CD4-positive, alpha-beta T cell treated with Interleukin-17A for 4 hours (primary cell): ENCODE measurements at places on chromosomes 1 and 21.

- peak; percentile 5 for DNase-seq
Measured at GRCh38 chr1:244651956-244652622, 837 bp upstream of the DESI2 start.

DNA sequence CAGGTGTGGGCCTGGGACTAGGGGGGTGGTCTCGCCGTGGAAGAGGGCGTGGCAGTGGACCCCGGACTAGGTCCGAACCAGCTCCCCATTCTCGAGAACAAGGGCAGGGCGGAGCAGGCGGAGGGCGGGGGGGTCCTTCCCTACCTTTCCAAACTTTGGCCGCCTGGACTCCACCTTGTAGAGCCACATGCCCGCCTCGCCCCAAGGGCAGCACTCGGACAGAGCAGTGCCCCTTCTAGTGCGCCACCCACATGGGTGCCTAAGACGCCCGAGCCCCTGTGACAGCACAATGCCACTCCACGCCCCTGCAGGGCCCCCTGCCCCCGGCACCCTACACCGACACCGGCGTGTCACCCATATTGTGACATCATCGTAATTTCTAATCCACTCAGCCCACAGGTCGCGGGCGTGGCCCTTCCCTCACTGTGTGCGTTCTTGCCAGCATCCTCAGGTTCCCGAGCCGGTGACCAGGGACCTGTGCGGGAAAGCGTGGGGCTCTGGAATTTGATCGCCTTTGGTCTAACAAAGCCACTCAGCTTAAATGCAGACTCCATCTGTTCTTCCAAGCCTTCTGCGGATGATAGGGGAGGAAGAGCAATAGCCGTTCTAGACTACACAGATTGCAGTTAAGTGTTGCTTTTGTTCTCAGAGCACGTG lies 553 bp upstream of the STMN1 start:
- DNase-seq = peak; percentile 52

- no peak for DNase-seq
Measured at GRCh38 chr1:1900883-1901640, 10.2 kb upstream of the GNB1 start.

- DNase-seq = no peak
Measured at GRCh38 chr1:161007369-161007768, 13.6 kb downstream of the F11R start.

GRCh38 chr1:30375156-30375555 lies 348.2 kb downstream of the MATN1 start:
- DNase-seq = no peak

GRCh38 chr1:11214698-11215380 lies 25.7 kb downstream of the ANGPTL7 start:
- DNase-seq = no peak

DNA sequence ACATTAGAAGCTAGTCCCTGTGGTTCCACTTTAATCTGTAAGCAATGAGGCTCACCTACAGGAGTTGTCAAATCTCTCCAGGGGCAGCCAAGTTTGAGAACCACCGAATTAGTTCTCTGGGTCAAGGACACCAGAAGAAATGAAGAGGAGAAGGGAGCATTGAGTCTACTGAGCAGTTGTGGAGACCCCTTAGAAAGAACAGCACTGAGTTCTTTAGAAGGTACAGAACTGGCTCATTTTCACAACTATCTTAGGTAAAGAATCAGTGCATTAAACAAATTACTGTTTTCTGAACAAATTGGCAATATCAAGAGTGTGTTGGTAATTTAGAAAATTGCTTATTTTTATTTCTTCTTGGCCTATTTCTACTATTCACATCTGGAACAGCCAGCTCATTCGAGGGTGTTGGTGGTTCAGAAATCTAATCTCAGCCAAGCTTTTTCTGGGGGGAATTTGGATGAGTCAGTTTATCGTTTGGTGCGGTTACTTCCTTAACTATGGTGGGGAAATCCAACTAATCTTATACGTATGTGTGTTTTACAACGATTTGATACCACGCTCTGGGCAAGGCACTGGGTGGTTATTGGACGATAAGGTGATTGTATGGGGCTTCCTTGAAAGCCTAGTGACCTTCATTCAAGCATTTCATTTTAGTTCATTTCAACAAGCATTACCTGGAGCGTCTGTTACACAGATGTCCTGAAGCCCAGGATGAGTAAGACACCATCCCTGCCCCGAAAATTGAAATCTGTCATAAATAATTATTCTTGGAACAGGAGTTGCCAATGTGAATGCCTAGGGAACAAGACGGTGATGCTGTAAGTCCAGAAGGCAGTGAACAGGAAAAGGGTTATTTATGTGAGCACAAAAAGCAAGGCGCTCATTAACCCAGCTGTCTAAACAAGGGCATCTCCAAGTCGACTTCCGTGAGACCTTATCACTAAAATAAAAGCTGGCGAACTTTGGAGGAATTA lies 52.0 kb upstream of the TMPRSS2 start:
- DNase-seq = no peak

- peak; percentile 41 for DNase-seq
Measured at GRCh38 chr1:58739856-58740466, 40.1 kb upstream of the MYSM1 start.

DNA sequence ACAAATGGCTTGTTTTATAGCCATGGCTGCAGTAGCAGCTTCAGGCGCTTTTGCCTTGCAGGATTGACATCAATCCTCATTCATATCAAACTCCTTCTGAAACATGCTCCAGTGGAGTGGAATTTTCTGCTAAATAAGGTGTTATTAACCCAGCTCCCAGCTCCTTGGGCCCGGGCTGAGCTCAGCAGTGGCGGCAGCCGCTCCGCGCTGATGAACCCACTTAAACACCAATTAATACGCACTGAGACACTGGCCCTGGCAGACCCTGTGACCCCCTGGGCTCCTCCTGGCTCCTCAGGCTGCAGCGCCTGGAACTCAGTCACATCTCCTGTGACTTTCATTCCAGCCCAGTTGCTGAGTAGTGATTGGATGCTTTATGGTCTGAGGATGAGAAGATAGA lies 137.4 kb upstream of the GRIK3 start:
- DNase-seq = no peak

DNA sequence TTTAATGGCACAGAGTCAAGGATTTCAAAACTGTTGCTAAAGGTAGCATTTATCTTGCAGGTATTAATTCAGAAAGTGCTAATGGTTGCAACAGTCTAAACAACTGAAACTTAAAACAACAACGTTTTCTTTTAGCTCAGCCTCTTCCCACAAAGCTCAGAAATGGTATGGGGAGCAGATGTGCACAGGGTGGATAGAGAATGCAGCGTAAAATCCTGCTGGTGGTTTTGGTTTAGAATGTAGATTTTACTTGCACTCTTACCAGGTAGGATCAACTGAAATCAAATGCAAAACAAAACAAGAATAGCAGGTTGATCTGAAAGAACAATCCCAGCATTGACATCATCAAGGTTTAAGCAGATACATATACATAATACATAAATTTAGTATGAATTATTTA lies 3.8 kb upstream of the LRRC8C start:
- DNase-seq = no peak

DNA sequence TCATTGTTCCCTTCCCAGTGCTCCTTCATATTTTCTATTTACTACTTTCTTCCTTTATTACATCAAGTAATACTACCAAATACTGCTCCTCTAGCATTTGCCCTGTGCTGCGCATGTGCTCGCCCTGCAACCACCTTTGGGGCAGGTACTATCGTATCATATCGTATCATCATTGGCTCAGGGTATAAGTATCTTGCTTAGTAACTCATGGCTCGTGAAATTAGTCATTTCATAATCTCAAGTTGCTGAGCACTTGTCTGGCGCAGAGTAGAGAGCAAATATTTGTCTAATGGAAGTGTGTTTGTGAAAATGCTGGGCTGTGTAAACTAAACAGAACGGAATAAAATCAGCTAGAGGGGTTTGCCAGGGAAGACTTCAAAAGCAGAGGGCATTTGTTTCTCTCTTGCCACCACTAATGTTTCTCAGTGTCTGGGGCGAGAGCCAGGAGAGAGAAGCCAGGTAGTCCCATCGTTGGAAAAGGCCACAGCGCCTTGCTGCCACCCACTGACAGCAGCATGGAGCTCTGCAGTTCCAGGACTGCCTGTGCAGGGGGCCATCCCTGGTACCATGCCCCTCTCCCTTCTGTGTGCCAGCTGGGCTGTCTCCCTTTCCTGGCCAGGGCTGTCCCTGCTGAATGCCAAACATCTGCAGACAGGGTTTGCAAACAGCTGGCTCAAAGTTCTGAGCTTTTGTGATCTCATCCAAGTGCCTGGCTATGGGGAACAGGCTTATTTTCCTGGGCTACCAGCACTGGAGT lies 20.0 kb upstream of the CPT2 start:
- DNase-seq = no peak

DNA sequence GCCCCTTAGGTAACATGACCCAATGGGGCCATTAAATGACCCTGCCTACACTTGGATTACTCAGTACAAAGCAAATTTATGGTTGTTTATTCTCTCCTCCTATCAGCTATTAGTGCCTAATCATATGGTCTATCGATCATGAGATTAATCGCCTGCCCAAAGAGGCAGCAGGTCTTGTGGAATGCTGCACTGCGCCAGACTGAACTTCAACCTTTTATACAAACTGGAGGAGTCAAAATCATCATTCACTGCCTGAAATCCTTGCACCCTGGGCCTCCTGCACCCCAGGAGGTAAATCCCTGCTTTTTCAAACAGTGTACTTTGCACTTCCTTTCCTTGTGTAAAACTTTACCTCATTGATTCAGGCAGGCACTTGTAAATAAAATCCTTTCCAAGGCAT lies 69.7 kb downstream of the NFIA start:
- DNase-seq = no peak

DNA sequence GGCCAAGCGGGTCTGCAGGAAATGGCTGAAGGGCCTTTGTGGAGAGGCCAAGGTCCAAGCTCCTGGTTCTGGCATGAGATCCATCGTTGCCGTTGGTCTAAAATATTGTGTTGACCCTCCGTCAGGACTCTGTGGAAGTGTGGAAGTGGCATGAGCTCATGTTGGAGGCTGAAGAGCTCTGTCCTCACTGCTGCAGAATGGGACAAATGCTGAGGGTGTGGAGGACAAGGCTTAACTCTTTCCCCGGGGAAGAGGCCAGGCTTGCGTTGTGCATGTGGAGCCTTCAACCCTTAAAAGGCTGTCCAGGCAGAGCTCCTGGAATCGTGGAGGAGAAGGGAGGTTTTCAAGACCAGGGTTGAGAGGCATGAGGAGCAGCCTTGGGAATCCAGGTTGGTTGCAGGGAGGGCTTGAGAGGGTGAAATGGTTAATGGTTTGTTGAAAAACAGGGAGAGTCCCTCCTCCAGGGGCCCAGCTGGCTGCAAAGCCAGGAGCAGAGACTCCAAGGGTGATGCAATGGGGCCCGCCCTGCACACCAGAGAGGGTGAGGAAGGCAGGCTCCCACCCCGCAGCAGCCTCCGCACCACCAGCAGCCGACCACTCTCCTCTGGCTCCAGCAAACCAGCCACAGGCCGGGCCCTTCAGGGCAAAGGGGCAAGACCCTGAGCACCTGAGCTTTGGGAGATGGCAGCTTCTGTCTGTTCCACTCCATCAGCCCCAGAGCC lies 6.7 kb upstream of the AHCYL1 start:
- DNase-seq = no peak

DNA sequence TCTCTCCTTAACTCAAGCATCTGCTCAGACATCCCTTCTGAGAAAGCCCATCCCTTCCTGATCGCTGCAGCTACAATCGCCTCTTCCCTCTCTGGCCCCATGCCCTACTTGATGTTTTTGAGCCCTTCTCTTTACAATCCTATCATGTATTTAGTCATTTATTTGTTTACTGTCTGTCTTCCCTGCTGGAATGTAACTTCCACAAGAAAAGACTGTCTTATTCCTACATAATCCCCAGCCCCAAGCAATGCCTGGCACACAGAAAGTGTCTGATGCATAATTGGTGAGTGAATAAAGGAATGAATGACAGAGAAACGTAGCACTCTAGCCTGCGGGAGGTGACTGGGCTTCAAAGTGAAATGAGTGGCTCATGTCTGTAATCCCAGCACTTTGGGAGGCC lies 25.4 kb downstream of the ECE1 start:
- DNase-seq = no peak

DNA sequence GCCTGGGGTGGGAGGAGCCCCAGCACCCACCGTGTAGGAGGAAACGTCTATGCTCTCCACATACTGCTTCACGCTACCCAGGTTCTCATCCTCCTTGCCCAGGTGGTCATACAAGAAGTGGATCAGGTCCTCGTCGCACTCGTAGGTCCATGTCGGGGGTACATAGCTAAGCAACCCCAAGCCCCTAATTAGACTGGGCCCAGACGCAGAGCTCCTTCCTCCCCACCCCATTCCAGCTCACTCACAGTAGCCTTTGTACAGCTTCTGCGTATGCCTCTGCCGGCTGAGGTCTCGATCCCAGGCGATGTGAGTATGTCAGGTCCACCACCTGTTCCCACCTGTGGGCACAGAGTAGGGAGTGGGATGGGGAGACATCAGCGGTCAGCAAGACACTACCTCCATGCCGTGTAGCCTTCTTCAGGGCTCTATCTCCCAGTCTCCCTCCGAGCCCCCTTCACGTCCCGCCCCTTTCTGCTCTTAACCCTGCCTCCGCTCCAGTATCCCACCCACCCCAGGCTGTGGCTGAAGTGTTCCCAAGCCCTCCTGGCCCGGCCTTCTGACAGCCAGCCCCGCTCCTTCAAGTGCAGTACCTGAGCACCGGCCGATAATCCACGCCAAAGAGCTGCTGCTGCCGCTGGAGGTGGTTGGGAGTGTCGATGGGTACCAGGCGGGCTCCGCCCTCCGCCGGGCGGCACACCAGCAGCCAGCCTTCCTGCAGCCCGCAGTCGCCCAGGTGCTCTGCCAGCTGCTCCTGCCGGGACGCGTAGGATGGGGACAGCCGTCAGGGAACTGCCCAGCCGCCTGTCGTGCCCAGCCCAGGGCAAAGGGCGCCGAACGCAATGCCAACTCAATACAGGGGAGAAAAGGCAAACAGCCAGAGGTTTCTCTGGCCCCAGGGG lies 919 bp downstream of the HECTD3 start:
- DNase-seq = peak; percentile 49

DNA sequence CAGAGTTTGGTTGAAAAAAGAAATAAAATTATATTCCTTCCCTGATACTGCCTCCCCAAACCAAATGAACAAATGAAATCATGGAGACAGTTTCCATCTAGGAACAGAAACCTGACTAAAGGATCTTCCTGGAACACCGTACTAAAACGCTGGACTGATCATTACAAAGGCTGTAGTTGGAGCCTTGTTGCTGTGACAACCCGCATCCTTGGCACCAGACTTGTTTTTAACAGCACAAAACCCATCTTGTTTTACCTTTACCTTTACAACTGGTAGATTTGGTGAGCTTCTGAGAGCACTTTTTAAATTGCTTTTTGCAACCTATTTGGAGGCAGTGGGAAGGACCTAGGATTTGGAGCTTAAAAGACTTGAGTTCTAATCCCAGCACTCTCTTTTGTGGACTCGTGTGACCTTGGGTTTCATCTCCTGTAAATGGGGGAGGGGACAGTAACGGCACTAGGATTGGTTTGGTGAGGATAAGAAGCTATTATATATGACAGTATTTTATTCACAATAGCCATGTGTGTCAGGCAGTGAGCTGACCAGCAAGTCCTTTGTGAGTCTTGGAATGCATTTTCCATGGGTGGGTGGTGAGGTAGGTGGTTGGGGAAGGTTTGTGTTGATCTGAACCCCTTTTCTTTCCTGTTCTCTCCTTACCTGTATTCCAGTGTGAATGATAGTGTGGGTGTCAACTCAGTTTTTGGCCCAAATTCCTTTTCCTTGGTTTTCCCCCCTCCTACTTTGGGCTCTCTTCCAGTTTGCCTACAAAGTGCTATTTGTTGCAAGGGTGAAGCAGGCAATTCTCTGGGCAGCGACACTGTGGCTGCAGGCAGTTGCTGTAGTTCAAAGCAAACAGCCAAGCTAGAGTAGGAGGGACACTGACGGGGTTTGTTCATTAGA lies 12.6 kb downstream of the LRRC8D start:
- no peak for DNase-seq

GRCh38 chr1:232599178-232600041 lies 30.5 kb downstream of the SIPA1L2 start:
- no peak for DNase-seq

GRCh38 chr21:38712071-38712470 lies 93.7 kb upstream of the ETS2 start:
- DNase-seq = no peak
